ENCODE measurements at places on chromosomes 7 and 10.

DNA sequence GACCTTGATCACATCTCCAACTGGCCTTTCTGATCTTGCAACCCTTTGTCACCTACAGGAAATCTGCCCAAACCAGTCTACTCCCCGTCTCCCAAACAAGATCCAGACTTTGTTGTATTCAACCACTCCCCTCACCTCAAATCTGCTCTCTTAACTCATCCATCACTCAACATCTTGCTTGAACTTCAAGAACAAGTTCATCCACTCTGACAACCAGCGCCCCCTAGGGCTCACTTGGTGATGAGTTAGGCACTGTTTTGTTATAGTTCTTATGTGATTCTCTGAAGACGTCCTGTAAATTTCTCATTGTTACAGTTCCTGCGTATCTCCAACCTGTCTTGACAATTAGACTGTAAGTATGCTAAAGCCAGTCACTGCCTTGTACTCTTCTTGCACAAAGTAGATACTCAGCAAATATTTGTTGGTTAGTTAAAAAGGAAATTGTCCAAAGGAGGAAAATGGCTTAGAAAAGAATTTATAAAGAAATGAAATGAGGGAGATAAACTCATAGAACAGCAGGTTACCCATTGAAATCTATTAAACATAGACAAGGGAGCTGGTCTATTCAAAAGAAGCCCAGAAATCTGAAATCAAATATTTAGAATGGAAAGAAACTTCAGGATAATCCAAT, 5.3 kb downstream of the FRMD4A start:
- no peak for DNase-seq

DNA sequence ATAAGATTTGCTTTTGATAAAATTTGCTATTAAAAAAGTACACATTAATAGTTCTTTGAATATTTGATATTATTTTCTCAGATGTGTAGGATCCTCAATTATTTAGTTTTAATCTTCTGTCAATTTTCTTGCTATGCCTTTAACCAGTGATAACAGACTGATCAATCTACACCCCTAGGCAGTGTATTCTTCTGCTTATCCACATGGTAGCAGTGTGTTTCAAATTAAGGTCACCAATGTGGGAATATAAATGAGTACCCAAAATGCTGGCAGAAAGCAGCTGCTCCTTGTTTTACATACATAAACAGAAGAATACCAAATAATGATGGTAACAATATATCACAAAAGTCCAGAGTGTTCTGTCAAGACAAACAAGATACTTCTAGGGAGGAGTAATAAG, 87.0 kb downstream of the SKAP2 start:
- no peak for DNase-seq

DNA sequence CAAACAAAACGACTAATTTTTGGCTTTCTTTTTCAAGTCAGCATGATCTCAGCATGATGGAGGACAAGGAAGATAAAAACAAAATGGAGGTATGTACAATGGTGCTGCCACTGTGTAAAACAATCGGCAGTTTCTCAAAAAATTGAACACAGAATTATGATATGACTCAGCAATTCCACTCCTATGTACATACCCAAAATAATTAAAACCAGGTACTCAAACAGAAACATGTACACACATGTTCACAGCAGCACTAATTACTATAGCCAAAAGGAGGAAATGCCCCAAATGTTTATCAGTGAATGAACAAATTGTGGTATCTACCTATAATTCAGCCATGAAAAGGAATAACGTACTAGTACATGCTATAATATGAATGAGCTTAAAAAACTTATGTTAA, 29.9 kb downstream of the SNX13 start:
- no peak for DNase-seq

GRCh38 chr10:89550509-89550908, 15.1 kb upstream of the SLC16A12 start:
- no peak for DNase-seq

- DNase-seq, result peak; percentile 36
Observed at GRCh38 chr10:79196470-79197461, 128.0 kb downstream of the ZMIZ1 start.
